ENCODE measurements at places on chromosomes 5 and 9.

DNA sequence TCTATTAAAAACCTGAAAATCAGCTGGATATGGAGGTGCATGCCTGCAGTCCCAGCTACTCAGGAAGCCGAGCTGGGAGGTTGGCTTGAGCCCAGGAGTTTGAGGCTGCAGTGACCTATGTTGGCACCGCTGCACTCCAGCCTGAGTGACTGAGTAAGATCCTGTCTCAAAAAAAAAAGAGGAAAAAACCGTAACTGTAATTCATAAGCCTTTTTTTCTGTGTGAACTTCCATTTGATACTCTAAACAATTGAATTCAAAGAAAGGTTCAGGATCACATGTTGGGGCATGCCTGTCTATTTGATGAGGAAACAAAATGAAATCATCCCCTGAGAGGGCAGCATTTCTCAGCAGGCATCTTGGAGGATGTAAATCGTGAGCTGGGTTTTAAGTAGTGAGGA, 38.8 kb downstream of the ITGA2 start:
- DNase-seq: peak; percentile 41

DNA sequence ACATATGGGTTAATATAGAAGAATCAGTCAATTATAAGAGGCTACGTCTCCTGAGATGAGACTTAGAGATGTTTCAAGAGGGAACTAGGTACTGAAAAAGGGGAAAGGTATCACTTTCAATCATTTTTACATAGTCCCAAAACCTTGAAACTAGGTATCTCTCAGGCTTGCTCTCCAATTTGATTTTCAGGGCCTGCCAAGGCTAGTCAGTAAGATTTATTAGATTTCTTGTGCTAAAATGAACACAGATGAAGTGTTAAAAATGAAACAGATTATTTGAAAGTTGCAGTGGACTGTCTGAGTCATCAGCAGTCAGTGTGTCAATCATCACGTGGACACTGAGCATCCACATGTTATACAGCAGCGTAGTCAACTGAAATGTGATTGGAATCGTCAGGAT, 591.1 kb downstream of the DTWD2 start:
- DNase-seq: no peak

DNA sequence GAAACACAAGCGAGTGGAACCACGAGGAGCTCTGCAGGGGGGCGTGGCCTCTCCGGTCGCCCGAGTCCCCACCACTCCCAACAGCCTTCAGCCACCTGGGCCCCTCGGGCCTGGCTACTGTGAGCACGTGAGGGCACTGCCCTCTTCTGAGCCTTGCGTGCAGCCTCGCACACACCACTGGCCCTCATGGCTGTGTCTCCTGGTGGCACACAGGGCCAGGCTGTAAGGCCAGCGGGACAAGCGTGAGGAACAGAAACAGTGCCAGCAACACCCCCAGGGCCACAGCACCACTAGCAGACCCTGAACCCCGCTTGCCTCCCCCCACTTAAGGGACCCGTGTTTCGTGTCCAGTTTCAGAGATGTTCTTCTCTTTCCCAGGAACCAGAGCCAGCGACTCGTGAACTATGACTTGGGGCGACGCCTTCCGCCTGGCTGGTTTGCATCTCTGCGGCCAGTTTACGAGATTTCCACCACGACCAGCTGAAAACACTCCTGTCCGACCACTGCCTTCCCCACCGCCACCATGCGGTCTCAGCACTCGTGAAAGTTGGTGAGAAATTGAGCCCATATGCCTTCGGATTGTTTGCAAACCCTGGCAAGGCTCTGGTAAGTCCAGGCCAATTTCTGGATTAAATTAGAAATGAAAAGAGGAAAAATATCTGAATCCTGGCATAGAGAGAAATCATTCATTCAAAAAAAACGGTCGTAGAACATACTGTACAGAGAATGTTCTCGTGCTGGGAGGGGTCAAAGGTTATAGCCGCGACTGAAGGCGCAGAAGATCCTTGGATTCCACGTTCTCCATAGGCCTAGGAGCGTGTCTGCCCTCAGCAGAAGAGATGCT, 135.6 kb downstream of the ZNF354C start:
- no peak for DNase-seq

- peak; percentile 35 for DNase-seq
Observed at GRCh38 chr9:27548055-27548741, 18.6 kb upstream of the MOB3B start.

- DNase-seq: no peak
Observed at GRCh38 chr9:14670718-14671117, 22.5 kb downstream of the ZDHHC21 start.

DNA sequence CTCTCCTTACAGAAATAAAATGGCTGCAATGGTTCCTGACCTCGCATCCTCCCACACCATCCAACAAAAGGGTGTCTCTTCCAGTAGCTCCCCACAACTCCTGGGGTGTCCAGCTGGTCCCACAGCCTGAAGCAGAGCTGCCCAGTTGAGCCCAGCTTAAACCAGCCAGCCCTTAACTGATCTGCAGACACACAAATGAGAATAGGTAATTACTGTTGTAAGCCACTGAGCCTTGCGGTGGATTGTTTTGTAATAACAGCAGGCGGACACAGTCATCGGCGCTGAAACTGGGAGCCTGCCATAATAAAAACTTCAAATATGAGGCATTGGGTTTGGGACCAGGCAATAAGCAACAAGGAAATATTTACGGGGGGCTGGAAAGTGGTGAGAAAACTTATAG, 10.4 kb upstream of the ZBTB43 start:
- DNase-seq: no peak

- no peak for DNase-seq
Observed at GRCh38 chr5:160348080-160348479, 22.3 kb downstream of the C1QTNF2 start.

DNA sequence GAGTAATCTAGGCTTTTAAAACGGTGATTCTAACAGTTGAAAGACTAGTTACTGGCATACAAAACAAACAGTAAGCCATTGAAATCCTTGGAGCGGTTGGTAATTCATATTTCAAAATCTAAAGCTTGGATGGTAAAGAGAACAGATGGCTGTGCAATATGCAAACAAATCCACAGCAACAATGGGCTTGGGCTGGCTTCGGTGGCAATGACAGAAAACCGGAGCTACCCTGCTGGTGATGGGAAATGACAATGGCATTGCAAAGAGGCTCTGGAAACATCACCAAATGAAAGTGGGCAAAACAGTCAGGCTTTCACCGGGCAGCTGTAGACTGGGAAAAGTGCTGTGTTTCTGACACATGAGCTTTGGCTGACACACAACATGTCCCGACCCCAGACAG, 42.2 kb downstream of the MED27 start:
- no peak for DNase-seq

GRCh38 chr9:21408817-21409216, at the start of gene IFNA8:
TSS of gene IFNA8 (plus strand) at chr9:21409117. CDS start at chr9:21409177, 60 bp downstream.
- DNase-seq: no peak

GRCh38 chr5:181159286-181160151, 12.1 kb downstream of the OR2V2 start:
- peak; percentile 88 for DNase-seq

DNA sequence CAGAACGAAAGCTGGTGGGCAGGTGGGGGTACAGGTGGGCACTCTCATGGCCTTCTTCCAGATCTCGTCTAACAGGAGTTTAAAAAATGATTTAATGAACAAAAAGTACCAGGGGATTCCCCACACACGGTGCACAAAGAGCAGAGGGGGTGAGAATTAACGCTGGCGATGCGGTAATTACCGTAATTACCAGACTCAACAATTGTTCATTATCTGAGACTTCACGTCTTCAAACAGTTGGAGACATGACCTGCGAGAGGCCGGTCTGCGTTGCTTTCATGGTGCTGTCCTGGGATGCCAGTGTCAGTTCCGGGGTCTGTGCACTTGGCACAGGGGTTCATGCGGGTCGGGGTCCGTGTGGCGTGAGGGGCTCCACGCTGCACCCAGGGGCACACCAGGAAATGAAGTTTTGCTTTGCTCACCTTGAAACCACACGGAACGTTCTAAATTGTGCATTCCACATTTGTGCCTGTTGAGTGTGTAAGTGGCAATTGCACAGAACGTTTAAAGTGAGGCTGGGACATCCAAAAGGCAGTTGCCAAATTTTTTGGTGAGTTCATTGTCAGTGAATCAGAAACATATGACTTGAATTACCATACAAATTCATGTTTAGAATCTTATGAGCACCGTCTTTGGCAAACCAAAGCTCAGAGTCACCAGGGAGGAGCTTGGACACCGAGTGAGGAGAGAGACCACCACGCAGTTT, 256.4 kb upstream of the IRX1 start:
- no peak for DNase-seq

- DNase-seq: peak; percentile 66
Observed at GRCh38 chr9:92245005-92245797, 48.3 kb downstream of the IARS1 start.

DNA sequence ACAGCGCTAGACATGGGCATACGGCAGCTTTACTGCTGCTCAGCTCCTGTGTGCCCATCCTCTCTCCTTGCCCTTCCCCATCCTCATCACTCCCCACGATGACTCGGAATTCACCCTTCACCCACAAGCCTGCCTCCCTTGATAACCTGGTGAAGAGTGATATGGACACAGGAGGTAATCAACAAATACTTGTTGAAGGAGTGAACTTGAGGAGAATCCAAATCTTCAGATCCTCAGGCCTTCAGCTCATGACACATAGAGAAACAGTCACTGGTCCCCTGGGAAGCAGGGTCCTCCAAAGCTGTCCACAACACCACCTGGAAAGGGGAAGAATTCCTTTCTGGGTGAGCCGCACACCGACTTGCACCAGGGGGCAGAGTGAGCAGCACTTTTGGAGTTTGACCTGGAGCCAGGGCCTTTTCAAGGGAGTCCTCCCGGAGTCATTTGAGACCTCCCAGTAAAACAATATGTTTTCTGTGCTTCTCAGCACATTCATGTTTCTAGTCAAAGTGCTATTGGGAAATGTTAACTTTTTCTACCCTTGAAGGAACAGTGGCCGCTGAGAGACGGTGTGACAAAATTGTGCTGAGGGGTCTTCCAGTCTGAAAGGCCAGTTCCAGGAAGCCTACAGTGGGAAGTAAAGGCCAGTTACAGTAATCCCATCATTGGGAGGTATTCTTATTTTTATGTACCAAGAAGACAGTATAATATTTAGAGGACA, 332.3 kb downstream of the CWC27 start:
- DNase-seq: peak; percentile 42

DNA sequence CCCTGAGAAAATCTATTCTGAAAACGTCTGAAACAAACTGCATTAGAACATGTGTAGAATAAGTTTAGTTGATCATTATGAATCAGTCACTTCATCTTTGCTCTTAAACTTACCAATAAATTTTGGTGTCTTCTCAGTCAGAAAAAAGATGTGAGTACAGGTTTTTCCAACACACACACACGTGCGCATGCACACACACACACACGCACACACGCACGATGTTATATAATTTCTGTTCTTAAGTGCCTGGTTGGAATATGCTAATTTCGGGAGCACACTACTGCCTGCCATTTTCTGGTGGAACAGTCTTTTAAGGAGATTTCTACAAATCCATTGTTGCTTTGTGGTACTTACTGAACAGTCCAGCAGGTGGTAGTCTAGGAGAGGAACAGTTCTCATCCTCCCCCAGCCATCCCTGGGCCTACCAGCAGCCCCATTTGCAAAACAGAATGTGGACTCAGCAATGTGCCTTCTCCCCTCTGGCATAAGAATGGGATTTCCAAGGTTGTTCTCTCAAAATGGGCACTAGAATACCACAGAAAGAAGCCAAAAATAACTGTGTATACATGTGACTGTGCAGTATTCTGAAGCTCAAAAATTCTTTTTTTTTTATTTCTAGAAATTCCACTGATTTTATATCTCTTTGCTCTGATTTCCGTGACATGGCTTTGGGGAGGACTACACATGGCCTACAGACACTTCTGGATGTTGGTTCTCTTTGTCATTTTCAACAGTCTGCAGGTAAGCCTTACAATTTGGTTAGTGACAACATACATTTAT, 281.3 kb downstream of the ARRDC3 start:
- peak; percentile 70 for DNase-seq

GRCh38 chr5:40404613-40405012, 275.1 kb upstream of the PTGER4 start:
- no peak for DNase-seq

GRCh38 chr5:6498968-6499367, 50.3 kb downstream of the UBE2QL1 start:
- no peak for DNase-seq

- DNase-seq: no peak
Observed at GRCh38 chr5:167626341-167627123, 664.9 kb upstream of the WWC1 start.

- DNase-seq: peak; percentile 22
Observed at GRCh38 chr5:39578887-39579497, 154.2 kb upstream of the DAB2 start.

GRCh38 chr5:172772112-172772906, 1.3 kb upstream of the DUSP1 start:
- DNase-seq: peak; percentile 100

- DNase-seq: no peak
Observed at GRCh38 chr9:77495834-77496671, 152.1 kb downstream of the GNA14 start.

- DNase-seq: peak; percentile 47
Observed at GRCh38 chr5:179680780-179681401, at the start of gene CBY3. TSS of gene CBY3 (minus strand) at chr5:179681034. CDS start at chr5:179680918, 116 bp downstream.

DNA sequence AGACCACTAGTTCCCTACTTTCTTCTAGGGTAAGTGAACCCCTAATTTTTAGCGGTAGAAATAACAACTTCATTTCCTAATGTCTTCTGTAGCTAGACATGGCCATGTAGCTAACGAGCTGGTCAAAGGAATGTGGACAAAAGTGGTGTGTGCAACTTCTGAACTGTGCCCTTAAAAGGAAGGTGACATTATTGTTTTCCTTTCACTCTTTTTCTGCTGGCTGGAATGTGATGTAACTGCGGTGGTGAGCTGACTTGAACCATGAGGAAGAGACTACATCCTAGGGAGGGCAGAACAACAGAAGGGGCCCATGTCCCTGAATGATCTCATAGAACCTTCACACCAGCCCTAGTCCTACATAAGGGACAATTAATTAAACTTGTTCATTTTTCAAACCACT, 1.3 kb upstream of the SNX2 start:
- DNase-seq: peak; percentile 5

DNA sequence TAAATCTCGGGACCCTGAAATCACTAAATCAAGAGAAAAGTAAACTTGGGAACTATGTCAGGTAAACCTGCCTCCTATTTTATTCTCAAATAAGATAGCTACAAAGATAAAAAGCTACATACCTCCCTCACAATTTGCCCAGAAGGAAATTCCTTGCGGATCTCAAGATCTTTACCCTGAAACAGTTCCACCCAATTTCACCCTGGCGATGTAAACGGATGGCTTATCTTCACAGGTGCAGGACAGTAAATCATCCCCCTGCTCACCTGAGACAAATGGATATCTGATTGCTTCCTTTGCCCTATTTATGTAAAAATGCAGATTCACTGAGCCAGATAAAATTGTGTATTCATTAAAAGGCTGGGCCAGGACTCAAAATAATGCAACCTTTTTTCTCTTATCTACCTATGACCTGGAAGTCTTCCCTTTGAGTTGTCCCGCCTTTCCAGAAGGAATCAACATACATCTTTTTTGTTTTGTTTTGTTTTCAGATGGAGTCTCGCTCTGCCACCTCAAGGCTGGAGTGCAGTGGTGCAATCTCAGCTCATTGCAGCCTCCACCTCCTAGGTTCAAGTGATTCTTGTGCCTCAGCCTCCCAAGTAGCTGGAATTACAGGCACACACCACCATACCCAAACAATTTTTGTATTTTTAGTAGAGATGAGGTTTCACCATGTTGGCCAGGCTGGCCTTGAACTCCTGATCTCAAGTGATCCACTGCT, 13.8 kb downstream of the TMEM267 start:
- no peak for DNase-seq

GRCh38 chr5:61159070-61159469, 3.2 kb downstream of the SMIM15 start:
- no peak for DNase-seq

Measured in Caki2 (cell line).